D341Med (cell line): ENCODE measurements at places on chromosomes 4 and X.

GRCh38 chr4:129532573-129532972 is 436.6 kb downstream of the C4orf33 start:
- no peak for DNase-seq

DNA sequence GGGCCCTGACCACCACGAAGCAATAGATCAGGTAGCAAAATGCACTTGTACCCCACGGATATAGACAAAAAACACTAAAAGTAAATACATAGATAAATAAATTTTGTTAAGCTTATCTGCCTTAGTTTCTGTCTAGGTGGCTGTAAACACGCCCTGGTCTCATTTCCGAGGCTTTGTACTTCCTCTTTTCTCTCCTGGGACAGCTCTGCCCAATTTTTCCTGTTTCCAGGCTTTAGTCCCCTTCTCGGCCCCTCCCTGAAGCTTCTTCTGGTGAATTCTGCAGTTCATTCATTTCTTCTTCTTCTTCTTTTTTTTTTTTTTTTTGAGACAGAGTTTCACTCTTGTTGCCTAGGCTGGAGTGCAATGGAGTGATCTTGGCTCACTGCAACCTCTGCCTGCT is 73.4 kb upstream of the STOX2 start:
- no peak for DNase-seq

DNA sequence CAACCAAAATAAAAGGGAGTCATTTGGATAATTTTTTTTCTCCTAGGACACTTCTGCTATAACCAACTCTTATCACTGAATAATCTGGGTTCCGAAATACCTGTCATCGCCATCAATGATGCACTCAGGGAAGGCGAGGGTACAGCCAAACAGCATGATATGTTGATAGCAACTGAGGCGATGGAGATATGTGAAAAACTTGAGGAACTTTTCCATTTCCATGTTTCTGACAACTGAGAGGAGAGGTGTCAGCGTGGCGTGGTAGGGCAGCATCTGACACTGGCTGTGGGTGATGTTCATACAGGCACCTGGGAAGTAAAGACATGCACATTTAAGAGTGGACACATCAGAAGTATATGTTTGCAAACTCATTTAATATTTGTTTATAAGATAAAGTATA is 74.6 kb downstream of the CORIN start:
- no peak for DNase-seq

DNA sequence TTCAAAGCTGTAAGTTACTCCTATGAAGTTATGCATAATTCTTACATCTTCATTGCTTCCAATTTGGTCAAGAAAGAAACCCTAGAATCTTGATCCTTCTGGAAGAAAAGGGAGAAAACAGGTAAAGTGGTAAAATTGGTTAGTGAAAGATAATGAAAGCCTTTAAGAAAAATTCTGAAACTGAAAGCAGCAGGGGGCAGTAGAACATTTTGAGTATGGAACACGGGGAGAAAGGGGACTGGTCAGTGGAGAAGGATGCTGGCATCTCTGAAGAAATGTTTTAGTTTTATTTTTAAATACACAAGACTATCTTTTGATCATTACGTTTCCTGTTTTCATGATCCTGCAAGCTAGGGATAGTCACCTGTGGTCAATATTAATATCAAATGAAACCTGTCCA is 54.3 kb downstream of the SLIT2 start:
- peak; percentile 39 for DNase-seq

DNA sequence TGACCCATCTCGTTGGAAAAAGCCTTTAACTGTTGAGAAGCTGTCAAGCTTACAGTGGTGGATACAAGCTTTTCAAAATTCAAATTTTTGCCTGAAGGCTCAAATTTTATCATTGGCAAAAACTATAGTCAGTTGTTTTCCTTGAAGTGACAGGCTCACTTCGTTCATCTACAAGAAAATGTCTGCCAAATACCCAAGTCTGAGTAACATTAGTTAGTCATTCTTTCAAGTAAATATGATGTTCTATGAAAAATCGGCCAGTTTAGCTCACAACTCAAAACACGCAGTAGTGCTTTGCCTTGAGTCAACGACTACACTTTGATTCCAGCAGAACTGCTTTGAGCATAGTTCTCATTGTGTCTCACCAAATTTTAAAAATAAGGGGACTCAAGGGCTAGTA is 170.3 kb upstream of the MAMLD1 start:
- DNase-seq: no peak

- DNase-seq: no peak
Observed at GRCh38 chr4:19346636-19347035, 905.1 kb upstream of the SLIT2 start.

DNA sequence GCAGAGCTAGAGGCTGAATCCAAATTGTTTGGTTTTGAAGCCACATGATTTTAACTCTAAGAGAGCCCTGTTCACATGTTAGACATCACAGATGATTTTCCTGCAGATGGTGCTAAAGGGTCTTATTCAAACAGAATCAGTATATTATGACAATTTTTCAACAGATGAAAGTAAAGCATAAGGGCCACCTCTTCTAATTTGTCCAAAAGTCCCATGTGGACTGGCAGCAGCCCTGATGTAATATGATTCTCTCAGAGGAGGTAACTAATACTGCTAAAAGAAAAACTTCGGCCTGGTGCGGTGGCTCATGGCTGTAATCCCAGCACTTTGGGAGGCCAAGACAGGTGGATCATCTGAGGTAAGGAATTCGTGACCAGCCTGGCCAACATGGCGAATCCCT is 26.0 kb upstream of the SETD7 start:
- no peak for DNase-seq

- DNase-seq: no peak
Observed at GRCh38 chr4:99013884-99014523, 18.5 kb downstream of the METAP1 start.

DNA sequence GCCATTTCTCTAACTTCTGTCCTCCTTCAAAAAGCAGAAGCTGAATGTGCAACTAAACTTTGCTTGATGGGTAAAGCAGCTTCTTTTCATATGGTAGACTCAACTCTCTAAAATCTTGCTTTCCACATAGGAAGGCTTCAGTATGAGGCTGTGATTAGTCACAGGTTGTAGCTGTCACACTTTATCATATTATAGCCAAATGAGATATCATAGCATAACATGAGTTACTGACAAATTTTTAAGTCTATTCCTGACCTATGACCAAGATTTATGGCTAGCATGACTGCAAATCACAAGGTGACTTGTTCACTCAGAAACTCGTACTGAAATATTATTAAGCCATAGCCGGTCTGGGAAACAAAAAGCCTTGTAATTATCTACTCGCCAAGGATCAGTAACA is 998.6 kb downstream of the RPA4 start:
- DNase-seq: no peak

- DNase-seq: peak; percentile 49
Observed at GRCh38 chr4:148443512-148444295, 1.5 kb upstream of the NR3C2 start.

DNA sequence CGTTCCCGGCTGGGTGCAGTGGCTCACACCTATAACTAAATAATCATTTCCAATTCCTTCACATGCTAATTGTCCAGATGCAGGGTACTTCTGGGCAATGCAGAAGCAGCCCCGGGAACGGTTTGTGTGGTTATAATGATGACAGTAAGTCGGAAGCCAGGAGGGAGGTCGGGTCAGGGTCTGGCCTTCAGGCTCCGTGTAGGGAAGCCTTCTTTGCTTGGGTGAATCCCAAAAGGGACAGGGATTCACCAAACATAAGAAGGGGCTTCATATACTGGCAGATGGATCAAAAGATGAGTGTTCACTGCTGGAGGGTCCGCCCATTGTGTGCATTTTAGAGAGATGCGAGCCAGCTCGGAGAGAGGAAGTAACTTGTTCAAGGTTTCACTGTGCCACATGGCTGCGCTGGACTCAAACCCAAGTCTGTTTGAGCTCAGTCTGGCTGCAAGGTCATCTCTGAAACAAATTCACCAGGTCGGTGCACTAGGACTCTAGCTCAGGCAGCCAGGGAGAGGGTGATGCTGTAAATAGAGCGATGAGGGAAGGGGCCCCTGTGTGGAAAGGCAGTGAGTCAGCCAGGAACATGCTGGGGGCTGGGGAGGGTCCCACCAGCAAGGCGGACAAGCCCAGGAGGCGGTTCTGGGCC is 4.8 kb upstream of the KIAA0232 start:
- DNase-seq: no peak
